ENCODE measurements at places on chromosomes 2 and 18.

DNA sequence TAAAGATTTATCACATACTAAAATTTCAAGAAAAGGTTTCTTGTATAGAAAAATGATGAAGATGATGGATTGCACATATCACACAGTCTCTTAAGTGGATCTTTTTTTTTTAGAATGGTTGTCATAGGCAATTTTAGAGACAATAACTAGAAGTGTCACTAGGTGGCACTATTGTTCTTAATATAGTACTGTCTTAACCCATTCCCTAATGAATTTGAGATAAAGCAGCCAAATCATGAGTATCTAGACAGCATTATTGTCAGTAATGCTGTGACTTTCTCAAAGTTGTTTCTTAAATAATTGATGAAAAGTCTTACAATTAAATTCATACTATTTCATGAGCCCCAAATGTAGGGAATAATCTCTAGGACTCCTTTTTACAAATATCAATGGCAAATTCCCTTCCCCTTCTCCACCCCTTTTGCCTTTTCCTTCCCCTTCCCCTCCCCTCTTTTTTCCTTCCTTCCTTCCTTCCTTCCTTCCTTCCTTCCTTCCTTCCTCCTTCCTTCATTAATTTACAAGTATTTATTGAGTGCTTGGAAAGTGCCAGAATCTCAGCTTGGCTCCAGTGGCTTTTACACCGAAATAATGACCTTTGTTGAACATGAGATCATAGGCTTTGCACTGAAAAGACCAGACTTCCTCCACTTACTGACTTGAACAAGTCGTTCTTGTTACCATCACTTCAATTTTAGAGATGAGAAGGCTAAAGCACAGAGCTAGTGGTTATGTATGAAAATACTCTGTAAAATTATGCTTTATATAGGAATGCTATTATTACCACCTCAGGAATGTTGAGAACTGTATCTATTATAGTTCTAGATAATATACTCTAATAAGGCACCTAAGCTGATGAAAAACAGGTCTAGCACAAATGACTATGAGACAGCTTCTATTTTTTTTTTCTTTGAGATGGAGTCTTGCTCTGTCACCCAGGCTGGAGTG lies 19.8 kb downstream of the MYL12B start:
- DNase-seq: no peak

- DNase-seq: no peak
Measured at GRCh38 chr2:136766073-136766404, 694 bp downstream of the THSD7B start.

GRCh38 chr2:144411473-144411872 lies 108.4 kb downstream of the ZEB2 start:
- no peak for DNase-seq

DNA sequence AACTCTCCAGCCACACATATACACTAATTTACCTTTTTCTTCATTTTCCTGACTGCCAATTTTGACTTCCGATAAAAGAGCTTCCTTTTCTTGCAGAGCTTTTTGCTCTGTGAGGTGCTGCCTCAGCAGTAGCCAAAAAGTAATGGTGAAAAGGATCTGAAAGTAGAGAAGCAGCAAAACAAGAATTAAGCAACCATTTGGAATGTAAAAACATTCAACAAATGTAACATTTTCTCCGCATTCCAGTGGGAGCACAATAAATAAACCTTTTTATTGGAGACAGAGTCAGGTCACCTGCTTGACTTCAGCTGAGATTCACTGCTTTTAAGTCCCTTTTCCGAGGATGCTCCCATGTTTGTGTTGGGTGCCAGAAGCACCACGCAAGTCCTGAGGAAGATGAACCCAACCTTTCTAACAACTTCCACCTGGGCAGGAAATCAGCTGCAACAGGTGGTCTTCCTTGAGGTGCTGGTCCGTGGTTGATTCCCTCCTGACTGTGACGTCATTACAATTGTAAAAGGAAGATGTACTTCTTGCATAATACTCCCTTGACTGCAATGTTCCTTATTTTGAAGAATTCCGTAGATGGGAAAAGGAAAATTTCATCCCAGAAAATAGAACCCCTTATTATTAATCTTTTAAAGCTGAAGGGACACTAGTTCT lies 265.5 kb downstream of the NAPG start:
- no peak for DNase-seq

DNA sequence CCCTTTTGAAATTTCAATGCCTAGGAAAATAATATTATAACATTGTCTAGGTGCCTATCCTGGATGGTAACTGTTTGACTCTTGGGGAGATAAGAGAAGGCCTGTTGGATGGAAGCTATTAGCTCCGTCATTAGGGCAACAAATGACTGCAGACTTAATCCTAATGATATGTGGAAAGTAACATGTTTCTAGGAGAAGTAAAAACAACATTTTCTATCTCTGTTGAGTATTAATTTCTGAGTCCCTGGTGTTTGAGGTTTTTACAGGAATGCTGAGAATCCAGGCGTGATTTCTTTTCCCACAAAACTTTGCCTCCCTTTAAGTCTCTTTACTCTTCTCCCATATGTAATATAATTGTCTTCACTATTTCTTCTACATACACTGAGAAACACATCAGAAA lies 159.1 kb downstream of the GALNT1 start:
- DNase-seq: no peak

DNA sequence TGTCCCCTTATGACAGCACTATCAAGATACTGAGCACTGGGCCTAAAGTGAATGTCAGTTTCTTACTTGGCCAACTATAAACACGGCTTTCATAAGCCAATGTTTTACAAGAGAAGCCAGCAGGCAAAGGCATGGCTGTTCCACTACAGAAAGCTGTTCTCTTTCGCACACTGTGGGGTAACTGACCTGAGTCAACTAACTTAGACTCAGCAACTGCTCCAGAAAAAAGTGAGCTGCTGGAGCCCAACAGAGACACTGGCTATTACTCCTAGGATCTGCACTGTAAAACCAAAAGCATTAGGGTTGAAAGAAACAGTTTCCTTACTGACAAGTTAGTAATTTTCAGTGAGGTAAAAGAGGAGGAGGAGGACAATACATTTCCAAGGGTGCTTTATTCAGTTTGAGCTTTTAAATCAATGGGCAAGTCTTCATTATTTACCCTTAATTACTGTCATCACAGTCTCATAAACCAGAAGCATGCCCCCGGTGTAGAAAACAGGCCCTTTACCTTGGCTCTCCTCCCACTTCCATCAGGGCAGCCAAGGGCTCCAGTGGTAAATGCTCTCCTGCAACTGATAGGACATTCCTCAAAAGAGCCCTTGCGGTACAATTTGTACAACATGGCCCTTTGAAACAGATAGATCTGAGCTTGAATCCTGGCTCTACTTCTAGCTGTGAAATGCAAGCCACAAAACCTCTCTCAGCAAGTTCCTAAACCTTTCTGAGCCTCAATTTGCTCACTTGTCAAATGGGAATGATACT lies 275.7 kb downstream of the PDE11A start:
- DNase-seq: no peak
